NCI-H2107 (cell line): ENCODE measurements at places on chromosomes 1 and 21.

DNA sequence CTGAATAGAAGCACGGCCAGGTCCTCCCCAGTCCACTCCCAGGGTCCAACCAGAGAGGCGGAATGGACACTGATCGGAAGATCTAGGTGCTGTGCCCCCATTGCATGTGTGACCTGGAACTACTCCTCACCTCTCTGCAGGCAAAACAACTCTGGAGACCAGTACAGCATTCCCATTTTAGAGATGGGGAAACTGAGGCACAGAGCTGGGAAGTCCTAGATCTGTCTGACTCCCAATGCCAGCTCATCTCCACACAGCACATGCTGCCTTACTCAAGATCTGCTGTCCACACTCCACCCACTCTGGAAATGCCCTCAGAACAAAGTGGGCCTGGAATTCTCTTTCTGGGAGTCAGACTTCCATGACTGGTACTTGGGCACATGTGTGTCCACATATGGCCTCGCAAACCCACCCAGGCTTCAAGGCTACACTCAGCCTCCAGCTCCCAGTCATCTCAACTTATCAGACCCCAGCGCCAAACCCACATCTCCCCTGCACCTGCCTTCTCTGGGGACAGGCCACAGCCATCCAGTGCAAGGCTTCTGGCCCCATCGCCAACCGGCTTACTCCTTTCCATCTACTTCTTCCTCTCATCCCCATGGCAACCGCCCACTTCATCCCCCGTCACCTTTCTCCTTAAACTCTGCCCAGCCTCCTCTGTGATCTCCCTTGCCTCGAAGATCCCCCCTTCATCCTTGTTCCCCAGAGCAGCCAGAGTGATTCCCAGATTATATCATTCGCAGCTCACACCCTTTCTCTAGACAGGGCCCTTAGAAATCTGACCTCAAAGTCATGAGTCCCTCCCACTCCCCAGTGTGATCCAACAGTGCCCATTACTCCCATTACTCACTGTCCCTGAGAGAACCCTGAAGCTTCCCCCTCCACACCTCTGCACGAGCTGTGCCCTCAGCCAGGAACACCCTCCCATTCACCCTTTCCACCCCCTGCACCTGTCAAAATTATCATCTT lies 2.7 kb downstream of the COL8A2 start:
- no peak for DNase-seq

DNA sequence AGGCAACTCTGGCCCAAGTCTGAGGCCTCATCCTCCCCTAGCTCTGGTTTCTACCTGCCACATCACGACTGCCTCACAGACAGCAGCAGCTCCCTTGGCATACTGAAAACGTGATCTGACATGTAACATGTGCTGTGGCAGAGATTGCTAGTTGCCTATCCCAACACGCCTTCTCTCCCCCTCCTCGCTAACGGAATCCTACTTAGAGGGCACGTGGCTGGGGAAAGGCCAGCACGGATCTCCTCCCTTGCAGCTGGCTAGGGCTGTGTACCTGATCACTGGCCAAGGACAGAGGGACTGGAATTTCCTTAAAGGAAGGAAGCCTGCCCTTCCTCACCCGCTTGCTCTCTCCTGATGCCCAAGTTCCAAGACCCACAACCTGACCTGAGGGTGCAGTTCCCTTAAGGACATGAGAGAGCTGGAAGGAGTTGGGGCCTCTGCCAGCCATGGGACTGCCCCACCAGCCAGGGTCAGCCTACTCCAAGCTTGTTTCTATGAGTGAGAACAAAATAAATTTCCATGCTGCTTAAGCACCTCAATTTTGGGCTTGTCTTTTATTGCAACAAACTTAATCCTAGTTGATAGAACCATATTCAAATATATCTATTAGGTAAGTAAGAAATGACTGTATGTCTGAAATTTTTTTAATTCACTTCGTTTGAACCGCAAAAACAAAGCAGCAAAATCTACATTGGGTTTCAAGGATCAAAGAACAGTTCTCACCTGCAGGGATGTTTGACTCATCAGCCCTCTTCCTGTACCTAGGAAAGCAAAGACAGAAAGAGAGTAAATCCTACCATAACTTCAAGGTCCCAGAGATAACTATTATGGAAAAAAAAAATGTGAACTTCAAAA lies 7.2 kb downstream of the SETD4 start:
- no peak for DNase-seq

DNA sequence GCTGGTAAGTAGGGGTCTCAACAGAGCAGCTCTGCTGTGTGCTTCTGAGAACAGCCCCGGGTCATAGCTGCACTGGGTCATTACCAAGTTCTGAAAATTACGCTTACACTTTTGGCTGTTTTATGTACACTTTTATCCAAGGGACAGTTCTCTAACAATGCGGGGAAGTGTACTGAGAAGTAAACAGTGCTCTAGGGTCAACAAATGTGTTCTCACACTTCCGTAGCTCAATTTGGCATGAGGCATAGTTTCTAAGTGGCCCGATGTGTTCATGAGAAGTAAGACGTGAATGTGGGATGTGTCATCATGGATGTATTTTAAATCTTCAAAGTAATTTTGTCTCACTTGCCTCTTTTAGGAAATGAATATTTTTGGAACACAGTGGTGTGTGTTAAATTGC lies 10.9 kb upstream of the VAMP3 start:
- DNase-seq, result no peak

- no peak for DNase-seq
Measured at GRCh38 chr1:156721535-156721934, 6.7 kb upstream of the METTL25B start.

GRCh38 chr1:153539395-153540093 lies 1.2 kb downstream of the S100A5 start:
- DNase-seq, result no peak

DNA sequence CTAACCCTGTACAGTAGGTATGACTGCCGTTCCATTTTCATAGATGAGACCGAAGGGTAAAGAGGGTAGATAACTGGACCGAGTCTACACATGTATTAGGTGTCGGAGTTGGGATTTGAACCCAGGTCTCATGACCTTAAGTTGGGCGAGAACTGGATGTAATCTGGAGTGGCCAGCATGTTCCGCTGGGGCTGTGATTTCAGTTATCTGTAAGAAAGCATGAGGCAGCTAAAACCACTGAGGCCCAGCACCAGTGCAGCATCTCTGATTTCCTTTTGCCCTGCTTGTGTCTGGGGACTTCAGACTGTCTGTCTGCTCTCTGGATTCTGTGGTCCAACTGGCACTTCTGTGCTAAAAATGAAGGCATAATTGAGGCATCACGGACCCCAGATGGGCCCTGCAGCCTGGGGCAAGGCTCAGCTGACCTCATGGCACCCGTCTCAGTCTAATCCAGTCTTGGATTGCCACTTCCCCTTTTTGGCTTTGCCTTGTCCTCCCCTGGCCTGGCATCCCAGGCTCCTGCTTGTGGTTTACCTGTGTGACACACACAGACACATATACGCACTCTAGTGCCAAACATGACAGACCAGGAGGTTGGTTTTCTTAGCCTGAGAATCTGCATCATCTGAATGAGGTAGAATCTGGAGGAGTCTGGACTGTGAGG lies 180.2 kb downstream of the KIF26B start:
- no peak for DNase-seq

GRCh38 chr1:80365359-80366021 lies 1359.0 kb upstream of the ADGRL4 start:
- no peak for DNase-seq

DNA sequence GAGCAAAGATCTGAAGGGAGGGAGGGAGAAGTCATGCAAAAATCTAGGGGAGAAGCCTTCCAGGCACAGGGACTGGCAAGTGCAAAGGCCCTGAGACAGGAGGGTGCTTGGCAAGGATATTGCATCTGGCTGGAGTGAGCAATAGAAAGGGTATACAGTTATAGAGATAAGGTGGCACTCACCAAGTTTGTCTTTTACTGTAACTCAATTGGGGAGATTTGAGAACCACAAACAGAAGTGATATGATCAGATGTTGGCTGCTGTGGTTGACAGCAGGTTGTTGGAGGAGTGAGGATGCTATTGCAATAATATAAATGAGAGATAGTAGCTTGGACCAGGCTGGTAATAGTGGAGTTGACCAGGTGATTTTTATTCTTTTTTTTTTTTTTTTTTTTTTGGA lies 25.6 kb downstream of the MCOLN3 start:
- no peak for DNase-seq

DNA sequence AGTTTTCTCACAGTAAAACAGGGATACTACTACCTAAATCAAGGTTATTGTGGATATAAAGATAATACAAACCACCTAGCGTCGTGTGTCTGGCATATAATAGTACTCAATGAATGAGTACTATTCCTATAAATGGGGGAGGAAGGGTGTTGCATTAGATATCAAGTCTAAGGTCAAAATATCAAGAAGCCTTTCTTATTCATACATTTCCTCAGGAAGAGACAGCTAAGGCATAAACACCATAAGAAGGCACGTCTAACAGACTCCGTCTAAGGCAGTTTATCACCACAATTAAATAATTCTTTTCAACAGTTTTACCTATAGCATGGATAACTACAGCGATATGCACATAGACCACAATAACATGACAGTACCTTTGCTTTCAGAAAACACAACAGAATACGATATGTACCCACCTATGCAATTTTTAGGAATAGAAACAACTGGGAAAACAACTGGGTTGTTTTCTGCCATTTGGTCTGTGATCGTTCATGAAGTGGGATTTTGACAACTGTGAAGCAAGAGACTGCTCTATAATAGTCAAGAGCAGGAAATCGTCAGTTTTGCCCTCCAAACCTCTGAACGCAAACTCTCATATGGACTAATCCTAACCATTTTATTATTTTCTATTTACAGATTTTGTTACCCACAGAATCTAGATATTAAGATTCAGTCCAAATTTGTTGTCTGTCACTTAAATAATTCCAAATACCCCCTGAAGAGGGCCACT lies 53.1 kb downstream of the HNRNPR start:
- DNase-seq, result no peak

DNA sequence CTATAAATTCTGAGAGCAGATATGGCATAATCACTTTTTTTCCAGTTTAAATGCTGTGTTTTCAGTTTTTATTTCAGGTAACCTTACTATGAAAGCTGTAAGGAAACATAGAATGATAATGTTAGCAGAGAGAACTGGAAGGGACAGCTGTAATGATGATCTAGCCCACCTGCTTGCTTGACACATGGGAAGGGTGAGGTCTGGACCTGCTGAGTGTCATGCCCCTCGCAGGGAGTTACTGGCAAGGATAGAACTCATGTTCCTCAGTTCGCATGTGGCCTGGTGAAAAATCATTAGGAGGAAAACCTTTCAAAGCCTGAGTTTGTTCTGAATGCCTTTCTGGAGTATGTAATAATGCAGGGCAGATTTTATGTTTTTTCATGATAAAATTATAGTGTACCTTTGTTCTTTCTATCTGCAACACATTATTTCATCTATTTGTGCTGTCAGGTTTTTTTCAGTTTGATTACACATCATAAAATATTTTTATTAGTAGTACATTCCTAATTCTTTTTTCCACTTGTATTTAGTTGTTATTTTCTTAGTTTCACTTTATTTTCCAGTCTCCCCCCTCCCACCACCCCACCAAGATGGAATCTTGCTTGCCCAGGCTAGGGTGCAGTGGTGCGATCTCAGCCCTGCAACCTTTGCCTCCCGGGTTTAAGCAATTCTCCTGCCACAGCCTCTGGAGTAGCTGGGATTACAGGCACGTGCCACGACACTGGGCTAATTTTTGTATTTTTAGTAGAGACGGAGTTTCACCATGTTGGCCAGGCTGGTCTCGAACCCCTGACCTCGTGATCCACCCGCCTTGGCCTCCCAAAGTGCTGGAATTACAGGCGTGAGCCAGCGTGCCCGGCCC lies 8.0 kb downstream of the DDI2 start:
- DNase-seq, result no peak

DNA sequence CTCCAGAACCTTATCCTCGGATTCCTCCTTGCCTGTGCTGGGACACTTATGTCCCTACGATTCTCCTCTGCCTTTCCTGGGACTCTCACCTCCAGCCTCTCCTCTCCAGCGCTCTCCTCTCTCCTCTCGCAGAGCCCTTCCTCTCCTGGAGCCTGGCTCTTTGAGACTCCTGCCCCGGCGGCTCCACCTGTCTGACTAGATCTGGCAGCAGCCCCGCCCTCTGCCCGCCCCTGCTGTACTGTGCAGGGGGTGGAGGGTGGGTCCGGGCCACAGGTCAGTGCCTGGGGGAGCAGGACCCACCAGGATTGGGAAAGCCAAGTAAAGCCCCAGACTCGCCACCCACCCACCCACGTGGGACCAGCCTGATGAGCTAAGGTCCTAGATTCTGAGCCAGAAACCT lies 1.6 kb downstream of the ELOVL1 start:
- no peak for DNase-seq

DNA sequence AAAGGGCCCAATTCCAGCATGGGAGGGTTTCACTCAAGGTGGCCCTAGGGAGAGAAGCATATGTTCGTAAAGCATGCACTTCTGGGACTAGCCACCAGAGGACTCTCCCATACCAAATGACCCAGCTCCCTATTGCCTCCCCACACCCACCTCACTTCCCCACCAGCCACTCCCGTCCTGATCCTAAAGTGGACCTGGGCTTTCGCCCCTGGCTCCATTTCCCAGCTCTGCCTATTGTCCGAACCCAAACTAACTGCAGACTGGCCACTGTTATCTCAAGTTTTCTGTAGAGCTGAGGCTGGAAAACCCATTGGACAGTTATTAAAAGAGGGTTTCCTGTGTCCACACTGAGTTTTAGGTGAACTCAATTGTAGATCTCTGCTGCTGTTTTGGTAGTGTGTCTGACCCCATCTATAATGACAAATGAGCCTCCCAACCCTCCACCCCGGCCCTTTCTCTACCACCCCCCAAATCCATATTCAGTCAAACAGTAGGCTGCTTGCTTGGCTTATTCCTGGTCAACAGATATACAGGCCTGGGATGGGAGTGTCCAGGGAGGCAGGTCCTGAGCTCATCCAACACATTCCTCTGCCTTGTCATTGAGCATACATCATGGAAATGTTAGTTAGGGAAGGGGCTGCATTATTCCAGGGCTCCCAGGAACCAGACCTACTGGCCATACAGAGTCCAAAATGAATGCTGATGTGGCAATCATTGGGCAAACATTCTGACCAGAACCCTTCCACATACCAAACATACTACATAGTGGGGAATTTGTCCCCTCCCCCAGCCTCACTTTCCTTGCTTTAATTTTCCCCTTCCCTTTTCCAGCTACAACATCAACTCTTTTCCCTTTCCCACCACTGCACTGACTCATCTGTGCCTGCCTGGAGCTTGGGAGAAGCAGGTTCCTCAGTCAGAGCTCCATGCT lies 59.2 kb downstream of the ABCA4 start:
- DNase-seq, result no peak

- no peak for DNase-seq
Measured at GRCh38 chr1:85818371-85818770, 110.1 kb upstream of the ZNHIT6 start.

- peak; percentile 71 for DNase-seq
Measured at GRCh38 chr1:67532452-67533216, 102.4 kb upstream of the SERBP1 start.
